ENCODE measurements at places on chromosomes 12 and 14.

DNA sequence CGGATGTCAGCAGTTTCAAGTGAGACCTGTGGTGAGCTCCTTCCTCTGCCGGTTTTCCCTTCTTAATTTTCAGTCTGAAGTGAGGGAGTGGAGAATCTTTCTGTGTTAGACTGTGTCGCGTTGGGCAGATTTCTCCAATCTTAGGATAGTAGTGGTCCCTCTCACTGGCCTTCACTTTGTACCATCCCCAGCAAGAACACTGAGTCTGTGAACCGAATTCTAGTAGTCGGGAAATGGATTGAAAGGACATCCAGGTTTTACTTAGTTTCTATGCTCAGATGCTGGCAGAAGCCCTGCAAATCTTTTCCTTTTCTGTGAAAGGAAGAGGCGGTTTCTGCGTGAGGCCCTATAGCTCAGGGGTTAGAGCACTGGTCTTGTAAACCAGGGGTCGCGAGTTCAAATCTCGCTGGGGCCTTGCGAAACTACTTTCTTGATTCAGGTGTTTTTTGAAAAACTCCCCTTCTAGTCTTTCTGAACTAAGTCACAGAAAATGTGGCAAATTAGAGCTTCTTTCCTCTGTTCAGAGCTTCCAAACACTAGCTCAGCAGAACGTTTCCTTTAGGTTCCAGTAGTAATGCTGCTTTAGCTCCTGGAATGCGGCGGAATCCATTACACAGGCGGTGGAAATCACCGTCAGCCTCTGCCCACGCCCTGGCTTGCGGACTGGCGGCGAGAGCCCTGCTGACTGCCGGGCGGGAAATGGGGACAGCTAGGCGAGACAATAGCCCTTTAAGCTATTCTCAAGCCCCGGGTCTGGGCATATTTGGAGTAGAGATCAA, 2.8 kb upstream of the RNASE4 start:
- no peak for DNase-seq

- no peak for DNase-seq
These were observed 105.3 kb downstream of the GRIP1 start for GRCh38 chr12:66573605-66574004.

DNA sequence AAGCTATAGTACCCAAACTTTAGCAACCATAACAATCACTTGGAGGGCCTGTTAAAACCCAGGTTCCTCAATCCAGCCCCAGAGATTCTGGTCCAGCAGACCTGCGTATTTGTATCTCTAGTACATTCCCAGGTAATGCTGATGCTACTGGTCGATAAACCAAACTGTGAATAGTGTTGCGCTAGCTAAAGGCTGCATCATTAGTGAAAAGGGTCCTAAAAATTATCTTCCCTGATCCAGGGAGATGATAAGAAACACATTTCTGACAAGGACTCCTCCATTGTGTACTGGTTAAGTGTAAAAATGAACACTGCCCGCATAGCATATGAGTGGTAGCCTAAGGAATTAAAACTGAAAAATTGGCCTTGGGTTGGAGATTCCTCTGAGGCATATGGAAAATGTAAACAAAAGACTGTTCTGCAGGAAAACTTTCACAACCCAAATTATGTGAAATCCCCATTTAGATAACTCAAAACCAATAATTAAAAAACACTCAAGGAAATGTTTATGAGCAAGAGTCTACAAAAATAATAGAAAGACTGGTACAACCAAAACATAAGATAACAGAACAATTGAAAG, 322.7 kb downstream of the CEP128 start:
- DNase-seq: no peak

DNA sequence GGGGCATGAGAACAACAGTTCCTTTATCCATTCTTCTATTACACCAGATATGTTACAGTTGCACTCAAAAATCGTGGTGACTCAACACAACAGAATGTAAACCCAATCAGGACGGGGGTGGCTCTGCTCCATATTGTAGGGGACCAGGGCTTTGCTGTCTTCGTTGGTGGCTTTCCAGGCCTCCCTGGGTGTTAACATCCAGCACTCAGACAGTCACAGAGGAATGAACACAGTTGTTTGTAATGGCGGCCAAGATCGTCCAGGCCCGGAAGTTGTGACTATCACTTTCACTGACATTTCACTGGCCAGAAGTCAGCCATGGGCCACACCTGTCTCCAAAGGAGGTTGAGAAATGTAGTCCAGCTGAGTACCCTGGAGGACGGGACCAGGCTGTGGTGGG, 204.1 kb downstream of the CACNA1C start:
- DNase-seq: no peak

- no peak for DNase-seq
These were observed 898 bp upstream of the RAB15 start for GRCh38 chr14:64973026-64973442.

- DNase-seq: no peak
These were observed 71.1 kb upstream of the MDM1 start for GRCh38 chr12:68403296-68403695.

- no peak for DNase-seq
These were observed 89.5 kb downstream of the STON2 start for GRCh38 chr14:81310606-81311005.

DNA sequence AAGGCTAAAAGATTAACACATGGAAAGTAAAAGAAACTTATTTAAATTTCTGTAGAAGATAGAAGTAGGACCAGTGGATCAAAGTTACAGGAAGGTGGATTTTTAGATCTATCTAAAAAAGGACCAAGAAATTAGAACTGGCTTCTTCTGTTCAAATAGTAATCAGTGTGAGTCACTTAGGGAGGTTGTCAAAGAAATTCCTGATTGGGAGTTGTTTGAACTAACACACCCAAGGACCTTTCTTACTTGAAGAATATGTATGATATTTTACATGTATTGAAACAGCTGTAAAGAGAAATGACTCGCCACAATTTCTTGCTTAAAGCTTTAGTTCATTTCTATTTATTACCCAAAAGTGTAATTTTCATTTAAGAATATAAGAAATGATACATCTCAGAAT, 256.9 kb downstream of the RAD51B start:
- DNase-seq: no peak

DNA sequence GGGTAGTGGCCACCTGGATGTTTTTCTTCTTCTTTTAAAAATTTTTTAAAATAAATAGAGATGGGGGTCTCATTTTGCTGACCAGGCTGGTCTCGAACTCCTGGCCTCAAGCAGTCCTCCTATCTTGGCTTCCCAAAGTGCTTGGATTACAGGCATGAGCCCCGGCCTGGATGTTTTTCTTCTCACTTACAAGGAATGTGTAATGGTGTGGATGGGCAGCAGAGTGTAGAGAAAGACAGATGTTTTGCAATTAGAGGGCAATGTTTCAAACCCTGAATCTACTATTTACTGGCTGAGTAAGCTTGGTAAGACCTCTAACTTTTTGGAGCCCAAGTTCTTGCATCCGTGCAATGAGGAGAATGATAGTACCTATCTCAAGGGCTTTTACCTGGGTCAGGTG, 48.1 kb downstream of the ADCK1 start:
- no peak for DNase-seq

DNA sequence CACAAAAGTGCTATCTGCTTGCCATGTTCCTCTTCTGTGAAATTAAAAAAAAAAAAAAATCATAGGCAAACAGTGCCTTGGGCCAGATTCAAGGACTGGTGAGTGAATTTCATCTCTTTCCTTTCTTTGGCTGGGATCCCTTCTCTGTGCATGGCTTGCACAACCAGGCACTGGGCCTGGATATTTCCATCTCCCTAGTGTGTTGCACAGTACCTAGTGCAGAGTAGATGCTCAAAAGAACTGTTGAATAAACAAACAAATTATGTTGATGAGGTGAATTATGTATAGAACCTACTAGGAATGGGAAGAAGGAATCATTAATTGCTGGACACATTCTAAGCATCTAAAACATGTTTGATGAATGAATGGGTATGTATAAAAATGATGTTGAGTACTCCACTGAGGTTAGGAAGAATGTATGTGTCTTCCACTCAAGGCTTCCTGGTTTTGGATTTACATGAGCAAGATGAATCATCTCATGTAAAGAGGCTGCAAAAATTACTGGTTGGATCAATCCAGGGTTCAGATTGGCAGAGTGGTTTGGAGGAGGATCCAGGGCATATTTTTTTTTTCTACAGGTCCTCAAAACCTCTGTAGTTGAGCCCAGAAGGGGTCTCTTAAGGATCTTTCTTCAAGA, 93.2 kb downstream of the EMP1 start:
- DNase-seq: no peak

DNA sequence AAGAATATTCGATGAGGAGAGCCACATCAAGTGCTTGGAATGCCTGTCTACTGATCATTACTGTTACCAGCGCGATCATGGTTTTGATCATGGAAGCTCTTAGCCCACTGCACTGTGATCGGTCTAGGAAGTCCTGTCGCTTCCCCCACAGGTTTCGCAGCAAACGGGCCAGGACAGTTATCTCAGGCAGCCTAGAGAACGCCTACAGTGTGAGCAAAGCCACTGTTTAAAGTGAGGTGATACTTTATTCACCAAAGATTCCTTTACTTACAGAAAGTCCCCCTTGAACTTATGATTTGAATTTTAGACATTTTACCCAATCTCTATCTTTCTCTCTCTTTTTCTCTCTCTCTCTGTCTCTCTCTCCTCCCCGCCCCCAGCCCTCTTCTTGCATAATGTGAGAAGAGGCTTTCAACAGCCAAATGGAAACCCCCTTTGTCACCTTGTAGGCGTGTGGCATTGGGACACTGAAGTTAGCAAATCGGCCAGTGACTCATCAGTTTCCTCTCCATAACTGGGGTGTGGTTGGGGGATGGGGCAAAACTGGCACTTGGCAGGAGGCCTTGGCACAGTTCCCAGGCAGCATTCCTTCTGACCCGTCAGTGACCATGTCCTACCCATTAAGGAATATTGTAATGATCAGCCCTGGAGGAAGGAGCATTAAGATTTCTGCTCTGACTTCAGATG, 214.8 kb downstream of the CHST11 start:
- peak; percentile 75 for DNase-seq

- no peak for DNase-seq
These were observed 17.6 kb upstream of the FAM181A start for GRCh38 chr14:93909429-93910128.
